ENCODE measurements at places on chromosomes 7 and 10. TPM values are rescaled to one million over a fixed set of nuclear protein-coding genes. Genes with fewer than 3 reads are reported as not detected.

DNA sequence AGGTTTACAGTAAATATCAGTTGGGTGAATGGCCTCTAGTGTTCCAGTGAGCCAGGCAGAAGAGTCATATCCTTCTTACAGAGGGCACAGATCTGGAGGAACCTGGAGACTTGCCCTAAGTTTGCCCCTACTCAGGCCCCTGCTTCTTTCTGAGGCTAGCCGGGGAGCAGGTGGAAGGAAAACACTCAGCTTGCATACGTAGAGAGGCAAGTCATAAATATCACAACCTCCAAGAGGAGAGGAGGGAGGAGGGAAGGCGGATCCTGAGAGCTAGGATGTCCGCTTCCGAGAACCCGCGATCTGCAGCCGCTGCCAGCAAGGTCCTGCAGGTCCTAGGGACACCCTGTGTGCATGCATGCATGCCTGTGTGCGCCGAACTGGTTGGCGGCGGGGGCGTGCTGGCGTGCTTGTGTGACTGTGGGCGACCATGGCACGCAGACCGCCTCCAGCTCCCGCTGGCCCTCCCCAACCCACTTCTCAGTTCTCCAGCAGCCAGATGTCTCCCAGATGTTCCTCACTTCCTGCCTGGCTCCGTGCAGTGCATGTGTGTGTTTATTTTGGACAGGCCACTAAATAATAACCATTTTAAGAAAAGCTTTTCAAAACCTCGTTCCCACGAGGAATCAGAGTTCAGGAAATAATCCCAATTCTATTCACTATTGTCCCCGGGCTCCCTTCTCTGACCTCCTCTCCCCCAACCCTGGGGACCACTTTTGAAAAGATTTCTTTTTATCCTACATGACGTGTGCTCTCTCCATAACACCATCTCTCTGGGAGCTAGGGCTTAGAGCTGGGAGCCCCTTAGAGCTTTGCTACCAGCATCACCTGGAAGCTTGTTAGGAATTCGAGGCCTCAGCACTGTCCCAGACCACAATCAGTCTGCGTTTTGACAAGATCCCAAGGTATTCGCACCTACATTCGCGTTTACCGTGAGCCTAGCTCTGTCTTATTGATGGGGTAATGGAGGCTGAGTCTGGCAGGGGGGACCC lies 32.4 kb downstream of the UNC5B start:
- no peaks in the 10 kb centered on the region for H3K4me1 ChIP-seq
- no peak overlapping the region for H3K4me3 ChIP-seq
- no peaks in the 10 kb centered on the region for H3K36me3 ChIP-seq
- DNase-seq, result peak; percentile 5
- no peaks in the 10 kb centered on the region for H3K27me3 ChIP-seq

DNA sequence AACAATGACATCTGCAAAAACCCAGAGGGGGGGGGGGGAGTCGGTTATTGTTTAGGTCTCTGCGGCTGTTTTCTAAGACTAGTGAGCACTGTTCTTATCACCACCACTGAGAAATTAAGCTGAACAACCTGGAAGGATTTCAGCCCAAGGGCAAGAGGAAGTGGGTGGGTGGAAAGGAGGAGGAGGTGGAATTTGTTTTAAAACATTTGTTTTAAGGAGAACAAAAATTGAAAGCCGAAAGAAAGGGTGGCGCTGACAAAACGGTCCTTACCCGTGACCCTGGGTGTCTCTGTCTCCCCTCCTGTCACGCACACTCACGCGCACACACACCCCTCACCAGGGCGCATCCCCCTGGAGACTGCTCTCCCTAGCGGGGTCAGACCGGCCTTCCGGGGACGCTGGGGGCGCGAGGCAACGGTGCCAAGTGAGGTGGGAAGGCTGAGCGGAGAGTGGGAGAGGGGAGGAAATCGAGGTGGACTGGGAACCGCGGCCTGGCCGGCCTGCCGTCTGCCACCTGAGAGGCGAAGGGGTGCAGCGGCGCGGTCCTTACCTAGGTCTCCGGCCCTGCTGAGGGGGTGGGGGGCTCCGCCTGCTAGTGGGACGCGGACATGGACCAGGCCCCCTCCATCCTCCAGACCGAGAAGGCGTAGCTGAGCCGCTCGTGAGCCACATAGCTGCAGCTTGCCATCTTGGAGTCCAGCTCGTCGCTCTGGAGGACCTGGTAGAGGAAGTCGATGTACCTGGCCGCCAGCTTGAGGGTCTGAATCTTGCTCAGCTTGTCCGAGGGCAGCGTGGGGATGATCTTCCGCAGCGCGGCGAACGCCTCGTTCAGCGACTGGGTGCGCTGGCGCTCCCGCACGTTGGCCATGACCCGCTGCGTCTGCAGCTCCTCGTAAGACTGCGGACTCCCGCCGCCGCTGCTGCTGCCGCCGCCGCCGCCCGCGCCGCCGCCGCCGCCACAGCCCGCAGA lies 1.0 kb downstream of the TWIST1 start:
- H3K4me1 ChIP-seq, result peaks cover 2% of the 10 kb centered on the region
- peak; percentile 8 for DNase-seq
- H3K4me3 ChIP-seq, result no peak overlapping the region

Gene EGR2
- 46.6 TPM for total RNA-seq

GRCh38 chr10:67969875-67970274 lies 85.4 kb downstream of the SIRT1 start:
- H3K27me3 ChIP-seq, result no peaks in the 10 kb centered on the region
- DNase-seq, result no peak
- H3K4me3 ChIP-seq, result no peak overlapping the region
- H3K4me1 ChIP-seq, result peaks cover 4% of the 10 kb centered on the region

DNA sequence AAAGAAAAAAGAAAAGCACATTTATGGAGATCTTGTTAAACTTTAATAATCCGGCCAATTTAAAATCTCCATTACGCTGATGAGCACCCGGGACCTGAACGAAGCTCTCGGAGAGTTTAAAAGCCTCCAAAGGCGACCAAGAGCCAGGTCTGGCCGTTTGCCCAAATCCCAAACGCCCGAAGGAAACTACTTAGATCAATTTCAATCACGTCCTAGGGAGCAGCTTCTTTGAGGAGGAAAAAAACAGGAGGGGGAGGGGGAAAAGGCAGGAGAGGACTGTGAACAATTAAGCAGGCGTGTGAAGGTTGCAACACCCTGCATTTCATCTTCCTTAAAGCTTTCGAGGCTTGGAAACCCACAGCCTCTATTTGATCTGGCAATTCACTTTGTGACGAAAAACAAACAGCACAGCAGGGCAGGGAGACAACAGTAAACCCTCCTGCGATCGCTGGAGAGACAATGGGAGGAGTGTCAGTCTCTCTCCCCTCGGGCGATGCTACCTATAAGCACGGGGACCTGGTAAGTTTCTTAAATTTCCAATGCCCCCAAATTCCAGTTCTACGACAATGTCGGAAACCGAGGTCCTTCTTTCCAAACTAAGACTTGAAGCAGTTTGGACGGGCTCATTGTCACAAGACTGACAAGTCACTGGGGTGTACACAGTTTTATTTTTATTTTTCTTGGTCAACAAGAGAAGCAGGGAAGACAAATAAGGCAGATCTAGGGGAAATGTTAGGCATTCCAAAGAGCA lies 1.2 kb downstream of the KLF6 start:
- peak overlapping the region; percentile 99 for H3K27ac ChIP-seq
- peak overlapping the region; percentile 93 for H3K4me3 ChIP-seq
- peaks cover 57% of the 10 kb centered on the region for H3K36me3 ChIP-seq
- peaks cover 48% of the 10 kb centered on the region for H3K4me1 ChIP-seq

- H3K4me1 ChIP-seq, result no peaks in the 10 kb centered on the region
- no peak overlapping the region for H3K27ac ChIP-seq
- no peak overlapping the region for H3K4me3 ChIP-seq
- H3K36me3 ChIP-seq, result no peaks in the 10 kb centered on the region
Measured at GRCh38 chr7:153943861-153944260, 108.3 kb upstream of the DPP6 start.

DNA sequence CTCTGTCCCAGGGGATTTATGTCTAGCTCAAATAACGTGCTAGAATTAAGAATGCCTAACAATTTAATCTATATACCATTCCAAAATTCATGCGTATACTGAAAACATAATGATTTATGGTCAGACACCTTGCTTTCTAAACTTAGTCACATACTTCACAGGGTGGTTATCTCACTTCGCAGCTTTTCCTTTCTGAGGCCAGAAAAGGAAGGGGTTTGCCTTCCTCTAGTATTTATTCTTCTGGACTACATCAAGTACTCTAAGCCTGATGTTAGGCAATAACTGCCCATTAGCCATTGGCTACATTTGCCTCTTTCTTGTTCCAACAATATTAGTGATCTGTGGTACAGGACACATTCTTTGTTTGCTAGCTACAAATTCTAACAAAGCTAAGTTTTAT lies 72.6 kb upstream of the FHIP2A start:
- no peak for DNase-seq
- H3K4me3 ChIP-seq, result no peak overlapping the region
- no peak overlapping the region for H3K27ac ChIP-seq

DNA sequence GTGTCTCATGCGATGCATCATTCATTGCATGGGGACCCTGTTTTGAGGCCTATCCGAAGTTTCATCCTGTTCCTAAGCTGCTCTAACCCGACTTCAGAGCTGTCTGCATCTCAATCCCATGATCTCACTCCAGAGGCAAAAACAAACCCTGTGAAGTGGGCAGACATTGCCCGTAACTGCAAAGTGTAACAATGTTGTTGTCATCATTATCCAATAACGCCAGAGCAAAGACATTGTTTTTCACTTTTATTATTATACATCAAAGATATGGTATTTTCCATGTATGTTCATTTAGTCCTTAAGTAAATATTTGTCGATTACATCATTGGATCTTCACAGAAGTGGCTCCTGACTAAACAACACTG lies 246.7 kb downstream of the KLF6 start:
- peaks cover 4% of the 10 kb centered on the region for H3K4me1 ChIP-seq
- no peak overlapping the region for H3K27ac ChIP-seq
- H3K4me3 ChIP-seq, result no peak overlapping the region
- no peak for DNase-seq
- H3K36me3 ChIP-seq, result no peaks in the 10 kb centered on the region

DNA sequence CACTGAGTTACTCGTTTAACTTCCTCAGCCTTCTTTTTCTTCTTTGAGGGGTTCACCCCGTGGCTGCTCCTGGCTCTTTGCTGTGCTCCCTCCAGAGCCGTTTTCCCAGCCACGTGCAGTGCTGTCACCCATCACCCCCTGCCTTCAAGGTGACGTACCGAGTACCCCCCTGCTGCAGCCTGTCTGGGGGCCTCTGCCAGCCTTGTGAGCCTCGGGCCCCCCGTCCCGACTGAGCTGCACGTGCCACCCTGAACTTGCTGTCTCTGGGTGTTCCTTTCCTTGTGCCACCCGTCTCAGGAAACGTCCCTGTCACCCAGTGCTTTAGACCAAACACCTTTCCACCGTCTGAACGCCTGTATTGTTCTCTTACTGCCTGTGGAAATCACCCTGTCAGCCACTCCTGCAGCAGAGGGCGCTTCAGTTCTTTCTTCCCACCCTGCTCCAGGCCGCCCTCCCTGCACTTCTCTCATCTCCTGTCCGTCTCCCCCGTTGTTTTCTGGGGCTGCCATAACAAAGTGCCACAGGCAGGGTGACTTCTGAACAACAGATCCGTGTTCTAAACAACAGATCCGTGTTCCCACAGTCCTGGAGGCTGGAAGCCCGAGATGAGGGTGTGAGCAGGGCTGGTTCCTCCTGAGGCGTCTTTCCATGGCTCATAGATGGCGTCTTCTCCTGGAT lies 44.6 kb downstream of the WDR37 start:
- no peak overlapping the region for H3K4me3 ChIP-seq
- peak overlapping the region; percentile 32 for H3K27ac ChIP-seq
- no peaks in the 10 kb centered on the region for H3K27me3 ChIP-seq
- H3K4me1 ChIP-seq, result peaks cover 38% of the 10 kb centered on the region
- DNase-seq, result no peak

DNA sequence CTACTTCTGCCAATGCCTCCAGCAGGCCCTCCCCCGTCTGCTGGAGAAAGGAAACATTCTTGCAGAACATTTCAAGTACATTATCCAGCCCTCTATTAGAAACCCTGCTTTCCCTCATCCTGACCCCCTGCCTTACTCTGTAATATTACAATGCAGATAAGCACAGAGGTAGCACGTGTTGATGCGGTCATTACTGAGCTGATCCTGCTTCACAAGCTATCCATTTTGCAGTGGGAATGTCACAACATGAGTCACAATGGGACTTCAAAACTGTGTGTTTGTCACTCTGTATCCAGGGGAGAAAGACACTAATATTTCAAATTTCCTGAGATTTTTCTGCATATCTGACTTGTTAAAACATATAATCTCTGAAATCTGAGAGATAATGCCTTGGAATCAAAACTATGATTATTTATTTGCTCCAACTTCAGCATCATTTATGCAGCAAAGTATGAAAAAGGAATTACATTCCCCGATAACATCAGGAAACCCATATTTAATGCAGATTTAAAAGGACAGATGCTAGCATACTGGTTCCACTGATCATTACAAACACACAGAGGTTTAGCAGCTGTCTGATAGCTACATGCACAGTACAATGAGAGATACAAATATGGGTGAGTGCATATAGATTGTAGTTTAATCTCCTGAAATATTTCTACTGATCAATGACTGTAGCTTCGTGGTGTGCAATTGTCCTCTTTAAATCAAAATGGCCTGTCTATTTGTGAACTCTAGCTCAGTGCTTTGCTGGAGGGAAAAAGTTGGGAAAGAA lies 239.7 kb downstream of the SORCS3 start:
- H3K4me3 ChIP-seq, result no peak overlapping the region
- DNase-seq, result no peak
- H3K36me3 ChIP-seq, result no peaks in the 10 kb centered on the region
- no peak overlapping the region for H3K27ac ChIP-seq
- H3K27me3 ChIP-seq, result peaks cover 1% of the 10 kb centered on the region

Gene TAS2R5
- 0.83 TPM for total RNA-seq

DNA sequence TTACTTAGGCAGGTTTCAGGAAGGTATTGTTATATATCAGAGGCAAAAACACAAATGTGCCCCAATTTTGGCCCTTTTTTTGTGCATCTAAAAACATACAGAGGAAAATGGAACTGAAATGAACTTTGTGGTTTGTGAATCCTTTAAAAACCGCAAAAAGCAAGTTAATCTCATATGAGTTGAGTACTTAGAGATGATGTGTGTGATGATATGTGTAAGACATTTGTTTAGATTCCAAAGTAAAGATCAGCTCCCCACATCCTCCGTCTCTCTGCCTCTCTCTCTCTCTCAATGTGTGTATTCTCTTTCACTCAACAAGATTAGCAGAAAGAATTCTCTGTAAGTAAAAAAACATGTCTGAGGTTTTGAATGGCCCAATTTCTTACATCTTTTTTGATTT lies 201.9 kb downstream of the MALRD1 start:
- no peak for DNase-seq
- no peaks in the 10 kb centered on the region for H3K27me3 ChIP-seq

GRCh38 chr7:151115121-151115835 lies 29.0 kb downstream of the AGAP3 start:
- peaks cover 11% of the 10 kb centered on the region for H3K4me1 ChIP-seq
- no peaks in the 10 kb centered on the region for H3K36me3 ChIP-seq
- peak; percentile 48 for DNase-seq
- peaks cover 17% of the 10 kb centered on the region for H3K27me3 ChIP-seq

Gene TMEM229A
- total RNA-seq, result not detected

Gene PDK4
- not detected for total RNA-seq

Data from activated CD8-positive, alpha-beta T cell treated with anti-CD3 and anti-CD28 coated beads for 36 hours (primary cell).